ENCODE measurements at places on chromosomes 1 and 21.

GRCh38 chr1:198970916-198971315 lies 332.1 kb downstream of the PTPRC start:
- no peak for DNase-seq

DNA sequence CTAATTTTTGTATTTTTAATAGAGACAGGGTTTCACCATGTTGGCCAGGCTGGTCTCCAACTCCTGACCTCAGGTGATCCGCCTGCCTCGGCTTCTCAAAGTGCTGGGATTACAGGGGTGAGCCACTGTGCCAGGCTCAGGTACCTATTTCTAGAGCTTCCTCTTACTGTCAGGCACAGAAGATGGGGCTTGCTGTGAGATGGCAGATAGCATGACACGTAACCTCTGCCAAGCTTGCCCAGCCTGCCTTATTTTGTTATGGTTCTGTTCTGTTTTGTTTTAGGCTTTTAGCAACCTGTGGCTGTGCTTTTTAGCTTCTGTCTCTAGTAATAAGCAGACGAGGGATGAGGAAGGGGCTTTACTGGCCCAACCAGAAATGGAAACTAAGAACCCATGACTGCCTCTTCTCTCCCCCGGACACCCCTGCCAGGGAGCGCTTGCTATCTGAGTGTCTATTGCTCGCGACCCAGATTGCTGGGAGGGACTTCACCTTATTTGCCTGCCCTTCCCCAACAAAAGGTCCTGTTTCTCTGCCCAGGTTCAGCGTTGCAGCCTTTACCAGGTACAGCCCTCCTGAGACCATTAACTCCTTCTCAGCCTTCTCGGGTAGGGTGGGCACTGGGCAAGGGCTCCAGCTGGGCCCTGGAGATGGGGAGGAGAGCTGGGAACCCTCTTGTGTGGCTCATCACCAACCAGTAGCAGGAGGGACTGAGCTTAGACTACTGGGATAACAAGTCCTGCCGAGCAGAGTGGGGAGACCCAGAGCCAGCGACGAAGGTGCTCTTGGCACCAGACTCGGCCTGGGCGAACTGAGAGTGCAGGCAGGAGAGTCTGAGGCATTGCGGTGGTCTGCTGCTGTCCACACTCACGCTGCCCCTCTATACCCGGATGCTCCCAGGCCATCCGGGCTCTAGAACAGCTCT lies 13.5 kb upstream of the LGR6 start:
- DNase-seq: peak; percentile 43

DNA sequence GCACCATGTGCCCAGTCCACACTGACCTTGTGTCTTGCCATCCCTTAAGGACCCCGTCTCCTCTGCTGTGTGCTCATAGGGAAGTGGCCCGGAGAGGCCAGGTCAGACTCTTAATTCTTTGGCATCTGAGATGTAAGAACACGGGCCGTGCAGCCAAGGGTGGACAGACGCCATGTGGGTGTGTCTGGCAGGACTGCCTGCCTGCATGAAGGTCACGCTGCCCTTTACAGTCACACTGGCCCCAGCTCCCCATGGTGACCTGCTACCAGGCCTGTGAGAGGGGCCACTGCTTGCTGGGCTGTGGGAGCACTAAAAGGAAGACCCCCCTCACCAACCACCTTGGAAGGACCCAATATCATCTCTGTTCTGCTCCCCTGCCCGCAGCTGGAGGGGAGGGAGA lies 17.7 kb downstream of the DHRS3 start:
- no peak for DNase-seq

GRCh38 chr21:42356046-42356445 lies 5.3 kb upstream of the TFF2 start:
- no peak for DNase-seq

Measured in upper lobe of left lung (tissue), 6 donors.